ENCODE measurements at places on chromosomes 5 and 9.

GRCh38 chr9:36317766-36318165 is 59.5 kb upstream of the GNE start:
- DNase-seq: no peak

DNA sequence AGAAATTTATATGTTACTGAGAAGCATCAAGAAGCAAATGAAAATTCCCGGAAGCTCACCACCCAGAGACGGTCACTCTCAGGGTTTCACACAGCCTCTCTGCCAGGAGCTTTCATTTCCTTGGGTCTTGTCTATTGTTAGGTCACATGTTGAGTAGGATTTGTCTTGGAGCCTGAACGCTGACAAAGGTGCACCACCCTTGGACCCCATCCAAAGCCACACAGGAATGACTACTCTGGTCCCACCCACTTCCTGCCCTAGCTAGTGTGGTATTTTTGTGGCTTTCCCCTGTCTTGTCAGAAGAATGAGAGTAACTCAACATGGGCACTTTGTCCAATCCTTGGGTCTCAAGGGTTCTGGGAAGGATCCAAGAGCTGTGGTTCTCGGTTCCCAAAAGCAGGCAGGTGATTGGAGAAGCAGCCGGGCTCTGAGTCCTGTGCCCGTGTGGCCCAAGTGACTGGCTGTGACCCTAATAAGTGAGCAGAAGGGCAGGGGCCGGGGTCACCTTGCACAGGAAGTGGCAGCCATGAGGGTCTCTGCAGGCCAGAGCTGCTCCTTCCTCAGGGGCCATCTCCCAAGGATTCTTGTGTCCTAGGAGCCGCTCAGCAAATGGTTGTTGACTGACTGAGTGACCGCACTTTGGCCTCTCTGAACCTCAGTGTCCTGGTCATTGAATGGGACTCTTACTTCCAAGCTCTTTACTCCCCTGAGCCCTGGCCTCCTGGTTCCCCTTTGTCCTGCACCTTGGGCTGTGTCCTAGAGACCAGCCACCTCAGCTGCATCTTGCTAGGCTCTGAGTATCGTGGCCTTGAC is 6.9 kb downstream of the FGD3 start:
- DNase-seq: peak; percentile 81

DNA sequence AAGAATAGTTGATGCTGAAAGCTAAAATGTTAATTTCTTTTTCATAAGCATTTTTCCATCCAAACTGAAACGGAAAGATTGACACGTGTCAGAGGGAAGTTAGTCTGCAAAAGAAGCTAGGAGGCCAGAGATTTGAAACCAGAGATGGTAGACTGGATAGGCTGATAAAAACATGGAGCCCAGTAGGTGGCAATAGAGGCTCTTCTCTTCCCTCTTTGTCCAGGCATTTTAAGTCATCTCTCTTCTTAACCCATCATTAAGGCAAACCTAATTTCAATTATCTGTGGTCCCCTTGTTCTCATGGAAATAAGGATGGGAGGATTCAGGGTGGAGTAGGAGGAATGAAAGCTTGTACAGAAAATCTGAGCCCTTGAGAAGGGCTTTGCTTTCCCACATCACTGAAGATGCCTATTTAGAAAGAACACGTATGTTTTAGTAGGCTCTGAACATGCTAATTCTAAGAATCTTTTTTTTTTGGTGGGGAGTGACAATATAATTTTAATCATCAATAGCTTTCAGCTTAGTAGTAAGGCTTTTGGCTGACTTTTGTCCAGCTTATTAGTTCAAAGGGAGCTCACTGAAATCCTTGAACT is 66.6 kb downstream of the ZNF474 start:
- DNase-seq: no peak

GRCh38 chr9:38697776-38698300 is 22.1 kb downstream of the FAM240B start:
- no peak for DNase-seq

GRCh38 chr5:157487358-157487757 is 27.3 kb downstream of the NIPAL4 start:
- no peak for DNase-seq

DNA sequence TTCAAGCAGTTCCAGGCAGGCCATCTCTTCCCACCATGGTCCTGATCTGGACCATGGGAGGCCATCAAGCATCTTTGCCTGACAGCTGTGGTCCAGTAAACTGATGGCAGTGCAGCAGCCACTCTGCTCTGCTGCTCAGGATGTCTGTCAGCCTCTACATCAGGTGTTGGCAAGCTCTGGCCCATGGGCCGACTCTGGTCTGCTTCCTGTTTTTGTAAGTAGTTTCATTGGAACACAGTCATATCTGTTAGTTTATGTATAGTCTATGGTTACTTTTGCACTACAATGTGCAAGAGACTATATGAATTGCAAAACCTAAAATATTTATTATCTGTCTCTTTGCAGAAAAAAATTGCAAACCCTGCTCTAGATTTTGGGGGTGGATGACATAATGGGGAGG is 225.0 kb downstream of the KCTD16 start:
- no peak for DNase-seq

DNA sequence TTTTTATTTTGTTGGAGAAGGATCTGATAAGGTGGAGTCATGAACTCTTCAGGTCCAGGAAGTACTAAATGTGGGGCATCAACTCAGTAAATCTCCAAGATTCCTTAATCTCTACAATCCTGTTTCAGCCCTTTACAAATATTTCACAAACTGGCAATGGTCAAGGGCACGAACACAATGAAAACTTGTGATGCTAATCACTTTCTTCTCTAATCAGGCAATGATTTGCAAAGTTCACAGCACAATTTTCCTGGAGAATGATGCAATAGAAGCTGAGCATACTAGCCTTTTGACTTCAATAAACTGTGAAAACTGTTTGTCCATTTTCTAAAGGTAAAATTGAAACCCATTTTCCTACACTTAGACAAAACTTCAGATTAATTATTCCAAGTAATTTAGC is 16.9 kb downstream of the GDF9 start:
- no peak for DNase-seq

GRCh38 chr5:44809956-44810420 is 1.2 kb downstream of the MRPS30 start:
- no peak for DNase-seq

DNA sequence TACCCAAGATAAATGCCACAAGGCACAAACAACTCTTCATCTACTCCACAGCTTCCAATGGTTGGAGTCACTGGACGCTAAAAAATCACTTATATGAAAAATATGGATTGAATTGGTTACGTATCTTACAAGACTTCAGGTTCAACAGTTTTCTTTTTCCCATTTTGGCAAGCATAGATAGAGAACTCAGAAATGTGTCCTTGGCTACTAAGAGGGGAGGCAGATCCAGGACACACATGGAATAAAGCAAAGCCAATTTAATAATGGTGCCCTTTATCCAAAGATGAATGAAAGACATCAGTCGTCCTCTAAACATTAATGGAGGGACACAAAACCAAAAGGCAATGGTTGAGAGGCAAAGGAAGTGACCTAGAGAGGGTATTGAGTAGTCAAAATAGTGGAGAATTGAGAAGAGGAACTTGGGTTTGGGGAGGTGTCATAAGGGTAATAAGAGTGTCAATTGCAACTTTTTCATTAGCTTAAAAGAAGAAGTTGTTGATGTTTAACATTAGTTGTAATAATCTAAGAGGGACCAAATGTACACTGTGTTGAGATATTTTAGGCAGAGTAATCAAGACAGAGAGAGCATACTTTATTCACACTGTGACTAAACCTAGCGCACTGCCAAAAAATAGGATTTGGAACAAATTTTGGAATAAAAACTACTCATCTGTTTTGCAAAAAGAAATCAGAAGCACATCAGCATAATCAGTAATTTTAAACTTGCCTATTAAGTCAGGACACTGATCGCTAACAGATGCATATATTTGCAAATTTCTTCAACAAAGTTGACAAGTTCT is 308.2 kb downstream of the ARL15 start:
- DNase-seq: no peak

DNA sequence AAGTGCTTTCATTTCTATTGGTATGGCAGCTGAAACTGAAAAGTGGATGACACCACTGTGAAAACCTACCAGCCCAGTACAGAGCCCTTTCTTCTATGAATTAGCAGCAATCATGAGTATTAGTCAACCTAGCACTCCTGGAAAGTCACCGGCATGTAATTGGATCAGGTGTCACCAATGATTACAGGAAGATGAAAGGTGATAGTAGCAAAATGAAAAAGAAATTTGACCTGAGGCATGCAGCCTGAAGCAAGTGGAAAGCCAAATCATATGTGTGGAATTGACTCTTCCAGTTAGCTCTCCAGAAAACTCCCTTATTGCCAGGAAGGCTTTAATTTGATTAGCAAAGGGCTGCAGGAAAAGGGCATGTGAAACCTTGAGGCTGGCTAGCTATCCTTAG is 81.2 kb upstream of the NAA35 start:
- DNase-seq: no peak

DNA sequence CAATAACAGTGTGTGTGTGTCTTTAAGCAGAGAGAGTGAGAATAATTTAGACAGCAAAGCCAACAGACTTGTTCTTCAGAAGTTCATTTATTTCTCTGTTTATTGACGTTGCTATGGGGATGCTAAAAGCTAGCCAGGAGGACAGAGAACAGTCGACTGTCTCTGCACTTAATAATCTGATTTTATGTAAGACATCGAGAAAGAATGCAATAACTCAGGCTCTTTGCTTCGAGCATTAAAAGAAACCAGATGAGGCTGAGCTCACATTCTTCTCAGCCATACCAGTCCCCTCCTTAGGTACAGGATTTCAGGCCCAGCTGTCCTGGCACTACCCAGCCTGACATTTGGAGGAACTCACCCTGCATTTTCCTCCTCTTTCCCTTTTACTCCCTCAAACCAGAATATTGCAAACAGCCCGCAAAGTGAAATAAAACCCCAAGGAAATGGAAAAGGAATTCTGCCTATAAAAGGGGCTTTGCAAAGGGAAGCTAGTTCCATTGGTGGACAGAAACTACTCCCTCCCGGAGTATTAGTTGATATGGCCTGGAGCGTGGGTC is 44.5 kb upstream of the DPYSL3 start:
- DNase-seq: no peak

DNA sequence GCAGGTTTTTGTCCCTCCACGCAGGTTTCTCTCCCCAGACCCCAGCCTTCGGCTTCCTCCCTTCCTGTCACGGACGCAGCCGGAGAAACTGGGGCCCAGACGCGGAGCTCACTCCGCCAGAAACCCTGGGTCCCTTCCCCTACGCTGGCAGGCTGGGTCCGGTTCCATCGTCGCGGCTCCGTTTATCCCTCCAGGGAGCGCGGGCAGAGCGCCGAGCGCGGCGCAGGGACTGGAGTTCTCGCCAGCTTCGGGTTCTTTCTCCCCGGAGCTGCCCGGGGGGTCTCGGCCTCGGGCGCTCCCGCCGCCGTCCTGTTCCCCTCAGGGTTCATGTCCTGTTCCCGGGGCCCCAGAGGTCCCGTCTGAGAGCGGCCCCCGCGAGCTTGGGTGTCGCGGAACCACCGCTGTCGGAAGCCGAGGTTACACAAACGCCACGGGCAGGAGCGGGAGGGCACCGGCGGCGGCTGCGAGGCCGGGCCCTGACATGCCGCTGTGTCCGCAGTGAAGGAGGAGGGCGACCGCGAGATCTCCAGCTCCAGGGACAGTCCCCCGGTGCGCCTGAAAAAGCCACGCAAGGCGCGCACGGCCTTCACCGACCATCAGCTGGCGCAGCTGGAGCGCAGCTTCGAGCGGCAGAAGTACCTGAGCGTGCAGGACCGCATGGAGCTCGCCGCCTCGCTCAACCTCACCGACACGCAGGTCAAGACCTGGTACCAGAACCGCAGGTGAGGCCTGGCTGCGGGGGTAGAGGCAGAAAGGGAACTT is 4.6 kb downstream of the BARHL1 start:
- no peak for DNase-seq

GRCh38 chr9:25094518-25094917 is 548.8 kb upstream of the IZUMO3 start:
- DNase-seq: no peak

- no peak for DNase-seq
Observed at GRCh38 chr5:61311056-61311610, 20.9 kb upstream of the ZSWIM6 start.

GRCh38 chr5:133034064-133034463 is 7.7 kb upstream of the ZCCHC10 start:
- no peak for DNase-seq

DNA sequence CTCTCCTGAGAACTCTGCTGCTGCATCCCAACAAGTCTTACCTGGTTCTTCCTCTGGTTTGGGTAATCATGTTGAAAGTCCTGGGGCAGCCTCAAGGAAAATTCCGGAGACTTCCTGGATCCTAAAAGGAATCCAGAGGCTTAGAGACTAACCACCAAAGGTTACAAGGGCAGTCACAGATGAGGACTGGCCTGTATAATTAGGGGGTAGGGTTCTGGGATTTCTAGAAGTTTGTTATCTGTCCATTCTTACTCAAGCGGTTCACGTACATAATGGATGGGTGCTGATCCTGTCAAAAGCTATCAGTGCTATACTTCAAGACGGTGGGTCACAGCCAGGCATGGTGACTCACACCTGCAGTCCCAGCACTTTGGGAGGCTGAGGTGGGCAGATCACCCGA is 51.4 kb upstream of the EPB41L4B start:
- DNase-seq: no peak

GRCh38 chr9:97854696-97855485 is 1.9 kb downstream of the FOXE1 start:
- no peak for DNase-seq

DNA sequence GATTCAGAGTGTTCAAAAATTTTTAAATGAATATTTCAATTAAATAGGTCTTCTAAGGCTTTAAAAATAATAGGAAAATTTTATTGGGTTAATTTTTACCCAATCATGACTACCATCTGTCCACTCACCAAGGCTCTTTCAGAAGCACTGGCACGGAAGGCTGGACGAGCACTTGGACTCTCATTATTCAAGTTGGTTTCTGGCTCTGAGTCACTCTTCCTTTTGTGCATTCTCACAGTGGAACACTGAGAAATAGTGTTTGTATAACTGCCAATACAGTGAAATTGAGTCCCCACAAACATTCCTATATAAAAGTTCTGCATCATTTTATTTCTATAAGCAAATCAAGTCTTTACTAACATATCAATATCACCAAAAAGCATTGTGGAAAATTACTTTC is 1149.0 kb downstream of the EFNA5 start:
- no peak for DNase-seq

GRCh38 chr9:118674942-118675341 is 694.3 kb downstream of the BRINP1 start:
- DNase-seq: no peak

- DNase-seq: no peak
Observed at GRCh38 chr5:56259002-56259511, 25.9 kb upstream of the ANKRD55 start.

- no peak for DNase-seq
Observed at GRCh38 chr5:143245929-143246561, 157.4 kb downstream of the NR3C1 start.
